T-cell (primary cell): ENCODE measurements at places on chromosomes 12 and 14.

GRCh38 chr14:29222671-29223268, 456.2 kb downstream of the FOXG1 start:
- no peak for DNase-seq

GRCh38 chr14:33985242-33985641, 34.4 kb upstream of the EGLN3 start:
- DNase-seq, result no peak

DNA sequence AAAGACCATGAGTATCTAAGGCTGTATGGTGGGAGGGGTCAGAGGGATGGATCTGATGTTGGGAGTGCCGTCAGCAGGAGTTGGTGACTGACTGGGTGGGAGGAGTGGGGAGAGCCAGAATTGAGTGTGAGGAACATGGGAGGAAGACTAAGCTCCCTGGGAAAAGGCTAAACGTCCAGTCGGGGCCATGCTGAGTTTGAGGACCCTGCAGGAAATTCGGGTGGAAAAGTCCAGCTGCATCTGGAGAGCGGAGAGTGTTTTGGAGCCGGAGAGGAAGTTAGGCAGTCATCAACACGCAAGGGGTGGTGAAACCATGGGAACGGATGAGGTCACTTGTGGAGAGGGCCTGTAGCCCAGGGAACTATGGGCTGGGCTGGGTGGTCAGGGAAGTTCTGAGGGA, 60.9 kb downstream of the ELK3 start:
- DNase-seq, result no peak

GRCh38 chr14:73741876-73742519, 27.8 kb upstream of the PNMA1 start:
- DNase-seq, result peak; percentile 30

- no peak for DNase-seq
These were observed 43.1 kb upstream of the PSMC1 start for GRCh38 chr14:90213099-90213748.

DNA sequence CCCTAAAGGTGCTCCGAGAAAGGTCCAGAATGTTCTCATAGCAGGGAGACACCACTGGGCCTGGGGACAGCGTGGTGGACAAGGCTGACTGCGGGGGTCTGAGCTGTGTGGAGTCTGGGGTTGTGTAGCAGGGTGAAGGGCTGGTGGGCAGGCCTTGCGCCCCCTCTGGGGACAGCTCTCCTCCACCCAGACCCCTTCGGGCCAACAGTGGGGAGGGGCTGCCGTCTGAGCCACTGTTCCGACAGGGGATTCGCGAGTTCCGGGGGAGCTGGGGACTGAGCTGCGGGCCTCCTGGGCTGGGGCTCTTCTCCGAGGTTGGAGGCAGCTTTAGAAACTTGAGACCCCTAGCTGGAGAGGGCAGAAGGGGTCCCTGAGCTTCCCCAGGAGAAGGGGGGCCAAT, 32.1 kb downstream of the NCKAP5L start:
- no peak for DNase-seq

GRCh38 chr12:100339071-100339470, 17.8 kb upstream of the SLC17A8 start:
- DNase-seq, result no peak

- DNase-seq, result peak; percentile 19
These were observed 663 bp downstream of the PTGER2 start for GRCh38 chr14:52314595-52315354.

- DNase-seq, result no peak
These were observed 6.5 kb downstream of the HAL start for GRCh38 chr12:95989504-95990123.

DNA sequence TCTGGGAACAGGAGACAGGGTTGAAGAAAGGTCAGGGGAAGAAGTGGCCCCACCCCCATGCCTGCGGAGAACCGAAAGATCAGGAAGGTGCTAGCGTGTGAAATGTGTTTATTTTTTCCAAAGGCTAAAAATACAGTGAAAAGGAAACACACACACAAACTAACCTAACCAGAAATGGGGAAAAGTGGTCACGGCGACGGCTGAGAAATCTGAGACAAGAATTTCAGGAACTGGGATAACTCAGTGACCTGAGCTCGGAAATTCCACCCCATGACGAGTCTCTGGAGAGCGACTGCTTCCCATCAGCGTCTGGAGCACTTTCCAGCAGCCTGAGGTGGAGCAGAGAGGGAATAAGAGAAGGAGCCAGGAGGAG, 16.6 kb upstream of the RND1 start:
- DNase-seq, result no peak

GRCh38 chr12:77995436-77996167, 164.9 kb downstream of the NAV3 start:
- DNase-seq, result no peak

- no peak for DNase-seq
These were observed 24.4 kb downstream of the JAG2 start for GRCh38 chr14:105144026-105144665.

GRCh38 chr12:67590149-67590790, 58.3 kb upstream of the DYRK2 start:
- DNase-seq, result peak; percentile 62
